Mucosa of gallbladder (tissue), 1 donor: ENCODE measurements at places on chromosomes 5 and 9.

GRCh38 chr9:135221576-135221950 lies 134.1 kb downstream of the OLFM1 start:
- no peak for DNase-seq

GRCh38 chr9:107309271-107309670 lies 26.2 kb downstream of the RAD23B start:
- no peak for DNase-seq

GRCh38 chr9:136840140-136840876 lies 2.0 kb upstream of the AJM1 start:
- DNase-seq = no peak

GRCh38 chr5:31648326-31648725 lies 9.4 kb downstream of the PDZD2 start:
- DNase-seq = no peak

- DNase-seq = no peak
Measured at GRCh38 chr9:27818348-27818747, 245.1 kb upstream of the C9orf72 start.

DNA sequence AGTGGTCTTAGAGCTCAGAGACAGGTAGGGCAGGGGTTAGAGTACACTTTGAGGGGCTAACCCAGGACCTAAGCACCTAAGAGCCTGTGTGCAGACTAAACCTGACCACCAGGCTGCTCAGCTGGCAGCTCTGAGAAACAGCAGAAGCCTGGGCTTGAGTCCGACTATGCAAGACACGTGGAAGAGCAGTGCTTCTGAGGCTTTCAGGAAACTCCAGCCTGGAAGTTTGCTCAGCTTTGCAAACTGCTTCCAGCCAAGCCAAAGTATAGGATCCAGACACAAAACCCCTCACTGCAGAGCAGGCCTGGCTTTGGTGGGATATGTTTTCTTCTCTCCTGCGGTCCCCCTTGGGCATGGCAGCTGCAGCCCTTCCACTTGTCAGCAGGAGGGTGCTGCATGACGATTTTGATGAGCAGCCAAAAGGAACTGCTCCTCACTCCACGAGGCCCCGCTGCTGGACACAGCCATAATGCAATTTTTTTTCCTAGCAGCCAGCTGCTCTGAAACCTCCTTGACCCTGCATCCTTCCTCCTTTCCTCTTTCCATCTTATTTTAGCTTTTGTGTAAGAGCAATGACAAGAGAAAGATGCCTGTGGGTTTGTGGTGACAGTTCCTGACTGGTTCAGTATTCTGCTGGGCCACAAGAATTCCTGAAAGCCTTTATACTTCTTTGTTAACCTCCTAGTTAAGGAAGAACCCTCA lies 123.1 kb downstream of the LIFR start:
- peak; percentile 43 for DNase-seq

DNA sequence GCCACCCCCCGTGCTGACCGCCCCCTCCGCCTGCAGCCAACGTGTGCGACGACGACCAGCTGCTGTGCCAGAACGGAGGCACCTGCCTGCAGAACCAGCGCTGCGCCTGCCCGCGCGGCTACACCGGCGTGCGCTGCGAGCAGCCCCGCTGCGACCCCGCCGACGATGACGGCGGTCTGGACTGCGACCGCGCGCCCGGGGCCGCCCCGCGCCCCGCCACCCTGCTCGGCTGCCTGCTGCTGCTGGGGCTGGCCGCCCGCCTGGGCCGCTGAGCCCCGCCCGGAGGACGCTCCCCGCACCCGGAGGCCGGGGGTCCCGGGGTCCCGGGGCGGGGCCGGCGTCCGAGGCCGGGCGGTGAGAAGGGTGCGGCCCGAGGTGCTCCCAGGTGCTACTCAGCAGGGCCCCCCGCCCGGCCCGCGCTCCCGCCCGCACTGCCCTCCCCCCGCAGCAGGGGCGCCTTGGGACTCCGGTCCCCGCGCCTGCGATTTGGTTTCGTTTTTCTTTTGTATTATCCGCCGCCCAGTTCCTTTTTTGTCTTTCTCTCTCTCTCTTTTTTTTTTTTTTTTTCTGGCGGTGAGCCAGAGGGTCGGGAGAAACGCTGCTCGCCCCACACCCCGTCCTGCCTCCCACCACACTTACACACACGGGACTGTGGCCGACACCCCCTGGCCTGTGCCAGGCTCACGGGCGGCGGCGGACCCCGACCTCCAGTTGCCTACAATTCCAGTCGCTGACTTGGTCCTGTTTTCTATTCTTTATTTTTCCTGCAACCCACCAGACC lies 80.2 kb downstream of the NTNG2 start:
- DNase-seq = no peak

GRCh38 chr5:39270225-39270848 lies 51.0 kb upstream of the FYB1 start:
- no peak for DNase-seq

DNA sequence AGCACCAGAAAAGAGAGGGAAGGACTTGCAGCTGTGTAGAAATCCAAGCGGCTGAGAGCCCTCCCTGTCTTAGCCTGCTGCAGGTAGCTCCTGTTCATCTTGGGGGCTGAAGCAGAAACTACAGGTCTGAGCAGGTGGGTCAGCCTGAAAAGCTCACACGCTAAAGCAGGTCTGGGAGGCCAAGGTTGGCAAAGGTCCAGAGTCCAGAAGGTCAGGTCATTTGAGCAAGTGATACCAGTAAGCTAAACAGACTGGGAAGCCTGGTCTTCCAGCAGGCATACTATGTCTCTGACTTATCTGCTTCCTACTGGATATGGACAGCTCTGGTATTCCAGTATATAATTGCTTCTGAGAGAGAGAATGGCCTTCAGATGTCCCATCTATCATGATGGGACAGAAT lies 26.2 kb downstream of the PTCD2 start:
- DNase-seq = no peak

GRCh38 chr5:3490957-3491507 lies 104.6 kb upstream of the IRX1 start:
- no peak for DNase-seq

DNA sequence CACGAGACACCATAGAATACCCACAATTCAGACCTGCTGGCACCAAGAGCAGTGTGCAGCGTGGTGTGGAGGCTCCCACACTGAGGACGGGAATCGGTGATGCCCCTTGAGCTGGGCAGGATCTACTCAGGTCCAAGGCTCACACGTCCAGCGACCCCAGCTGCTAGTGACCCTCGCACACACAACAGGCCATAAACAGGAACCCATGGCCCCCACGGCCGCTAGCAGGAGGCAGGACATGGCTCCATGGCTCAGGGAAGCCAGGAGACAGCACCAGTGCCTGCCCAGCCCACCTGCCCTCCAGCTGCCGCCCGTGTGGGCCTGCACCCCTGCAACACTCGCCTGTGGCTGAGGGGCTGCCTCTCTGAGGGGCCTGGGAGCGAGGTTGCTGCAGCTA lies 43.4 kb upstream of the SLC9A3 start:
- peak; percentile 9 for DNase-seq

- DNase-seq = no peak
Measured at GRCh38 chr9:94588681-94589080, 4.9 kb downstream of the FBP2 start.

DNA sequence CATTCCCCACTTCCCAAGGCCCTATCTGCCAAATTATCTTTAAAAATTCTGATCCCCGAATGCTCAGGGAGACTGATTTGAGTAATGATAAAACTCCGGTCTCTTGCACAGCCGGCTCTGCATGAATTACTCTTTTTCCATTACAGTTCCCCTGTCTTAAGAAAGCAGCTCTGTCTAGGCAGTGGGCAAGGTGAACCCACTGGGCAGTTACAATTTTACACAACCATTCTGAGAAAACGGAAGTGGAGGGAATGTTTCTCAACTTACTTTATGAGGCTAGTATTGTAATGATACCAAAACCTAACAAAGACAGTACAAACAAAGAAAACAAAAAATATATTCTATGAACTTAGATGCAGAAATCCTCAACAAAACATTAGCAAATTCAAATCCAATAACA lies 100.0 kb downstream of the MCTP1 start:
- DNase-seq = no peak

- no peak for DNase-seq
Measured at GRCh38 chr5:178469011-178469974, 120.9 kb downstream of the COL23A1 start.

DNA sequence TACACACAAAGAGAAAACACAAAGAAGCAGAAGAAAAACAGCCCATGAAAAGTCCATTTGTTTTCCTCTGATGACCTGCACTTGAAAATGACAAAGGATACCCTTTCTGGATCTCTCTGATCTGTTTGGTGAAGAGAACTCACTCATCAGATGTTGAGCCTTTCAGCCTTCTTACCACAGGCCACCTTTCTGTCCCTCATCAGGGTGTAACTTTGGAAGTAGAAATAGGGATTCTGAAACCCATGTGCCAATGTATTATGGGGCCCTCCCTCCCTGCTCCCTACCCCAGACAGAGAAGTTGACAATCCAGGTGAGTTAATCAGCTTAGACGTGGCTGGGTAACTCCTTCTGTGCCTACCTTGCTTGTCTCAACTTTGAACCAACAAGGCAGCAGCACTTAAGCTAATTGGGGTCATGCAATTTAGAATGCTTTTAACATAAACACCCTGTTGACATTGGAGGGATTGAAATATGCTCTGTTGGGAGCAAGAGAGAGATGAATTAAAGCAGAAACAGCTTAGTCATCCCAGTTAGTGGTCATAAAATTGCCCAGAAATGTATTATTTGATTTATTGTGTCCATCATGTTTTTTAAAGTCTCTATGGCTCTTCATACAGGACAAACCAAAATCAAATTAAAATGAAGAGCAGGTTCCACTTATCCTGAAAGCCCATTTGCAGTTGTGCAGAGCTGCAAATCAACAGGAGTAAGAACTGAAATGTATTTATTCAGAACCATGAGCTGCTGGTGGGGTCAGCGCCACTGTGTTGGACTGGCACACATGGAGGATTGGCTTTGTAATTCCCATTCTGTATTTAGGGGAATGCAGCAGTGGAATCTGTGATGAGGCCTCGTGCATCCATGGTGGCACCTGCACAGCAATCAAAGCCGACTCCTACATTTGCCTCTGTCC lies 132.0 kb downstream of the LIFR start:
- DNase-seq = no peak

GRCh38 chr9:118336943-118337330 lies 632.7 kb downstream of the TLR4 start:
- no peak for DNase-seq

- DNase-seq = no peak
Measured at GRCh38 chr9:106286249-106286648, 576.7 kb upstream of the ZNF462 start.

DNA sequence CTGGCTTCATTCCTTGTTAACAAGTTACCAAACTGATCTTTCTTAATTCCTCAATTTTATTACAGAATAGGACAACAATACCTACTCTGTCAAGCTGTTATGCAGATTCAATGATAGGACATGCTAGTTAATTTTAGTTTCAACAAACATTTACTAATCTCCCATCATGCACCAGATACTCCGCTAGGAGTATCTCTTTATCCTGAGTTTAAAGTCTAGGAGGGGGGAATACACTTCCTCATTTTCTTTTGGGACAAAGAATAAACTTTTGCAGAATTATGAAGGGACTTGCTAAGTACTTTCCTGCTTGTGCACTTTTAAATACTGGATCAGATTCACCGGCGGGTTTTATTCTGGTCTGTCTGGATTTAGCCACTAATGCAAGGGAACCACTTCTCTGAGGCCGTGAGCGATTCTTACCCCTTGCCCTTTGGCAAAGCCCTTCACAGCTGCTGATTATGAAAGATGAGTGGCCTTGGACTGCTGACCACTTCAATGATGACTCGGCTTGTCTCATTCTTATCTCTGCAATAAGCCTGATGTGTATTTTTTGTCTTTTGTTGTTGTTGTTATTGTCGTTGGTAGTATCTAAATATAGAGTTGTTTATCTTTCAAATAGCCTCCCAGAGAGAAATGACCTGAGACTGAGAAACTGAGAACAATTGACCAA lies 73.9 kb downstream of the RMI1 start:
- no peak for DNase-seq

DNA sequence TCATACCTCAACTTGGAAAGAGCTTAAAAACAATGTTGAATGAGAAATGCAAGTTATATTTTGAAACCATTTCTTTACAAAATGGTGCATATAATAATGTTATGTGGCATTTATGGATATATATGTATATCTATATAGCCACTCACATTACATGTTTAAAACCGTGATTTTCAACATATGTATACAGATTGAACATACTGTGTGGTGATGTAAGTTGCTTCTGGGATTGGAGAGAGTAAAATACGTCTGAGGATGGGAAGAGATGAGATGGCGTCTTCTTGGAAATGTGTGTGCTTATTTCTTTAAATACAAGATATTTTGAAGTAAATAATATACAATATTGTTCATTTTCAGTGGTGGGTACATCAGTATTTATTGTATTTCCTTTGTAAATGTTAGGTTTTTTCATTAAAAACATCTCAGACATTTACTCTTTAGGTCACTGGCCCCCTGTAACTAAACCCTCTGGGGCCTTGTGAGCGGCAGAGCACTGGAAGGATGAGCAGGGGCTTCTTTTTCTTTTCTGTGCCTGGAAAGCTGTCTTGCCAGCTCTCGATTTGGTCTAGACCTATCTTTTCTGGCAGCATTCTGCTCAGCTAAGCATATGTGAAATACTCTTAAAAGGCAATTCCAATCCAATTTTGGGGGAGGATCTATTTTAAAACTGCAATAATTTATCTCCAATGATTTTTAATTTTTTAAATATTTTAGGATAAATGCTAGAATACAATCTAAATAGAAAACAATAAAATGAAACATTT lies 42.8 kb upstream of the HMHB1 start:
- DNase-seq = no peak

- DNase-seq = no peak
Measured at GRCh38 chr9:127529671-127530070, 78.4 kb downstream of the LRSAM1 start.

DNA sequence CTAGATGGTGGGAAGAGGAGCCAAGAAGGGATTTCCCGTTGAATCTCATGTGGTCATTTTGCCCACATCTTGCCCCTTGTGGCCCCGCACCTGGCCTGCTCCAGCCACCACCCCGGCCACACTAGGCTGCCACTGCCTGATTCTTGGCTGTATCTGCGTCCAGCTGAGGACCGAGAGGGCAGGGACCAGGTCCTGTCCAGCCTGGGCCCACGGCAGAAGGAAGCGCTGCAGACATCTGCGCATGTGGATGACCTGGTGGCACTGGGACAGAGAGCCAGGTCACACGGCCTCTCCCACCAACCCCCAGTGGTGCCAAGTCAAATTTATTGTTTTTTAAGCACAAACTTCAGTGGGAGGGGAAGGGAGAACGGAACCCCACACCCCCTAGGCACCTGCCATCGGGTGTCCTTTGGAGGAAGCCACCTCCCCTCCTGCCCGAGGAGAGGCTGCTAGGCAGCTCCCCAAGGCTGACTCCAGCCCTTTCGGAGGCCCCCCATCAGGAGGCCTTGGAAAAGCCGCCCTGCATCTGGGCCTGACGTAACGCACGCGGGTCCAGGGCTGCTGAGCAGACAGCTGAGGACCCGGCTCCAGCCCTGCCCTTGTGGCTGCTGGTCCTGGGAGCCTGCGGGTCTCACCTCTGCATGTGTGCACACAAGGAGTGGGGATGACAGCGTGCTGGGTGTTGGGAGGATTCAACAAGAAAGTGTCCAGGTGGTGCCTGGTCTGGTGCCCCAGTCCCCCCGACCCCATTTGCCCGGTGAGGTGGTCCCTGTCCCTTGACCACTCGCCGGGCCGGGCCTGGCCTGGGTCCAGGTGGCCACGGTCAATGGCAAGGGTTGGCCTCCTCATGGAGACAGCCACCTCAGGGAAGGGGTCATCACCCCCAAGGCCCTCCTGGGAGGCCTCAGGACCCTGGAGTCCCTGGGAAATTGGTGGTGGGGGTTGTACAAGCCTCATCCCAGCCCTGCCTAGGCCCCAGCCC lies 5.9 kb upstream of the QRFP start:
- DNase-seq = no peak
